GM20000 (cell line): ENCODE measurements at places on chromosomes 4 and X.
A peak's percentile ranks its signal among the peaks of the same experiment; 100 is the strongest.

GRCh38 chrX:150625875-150626274 is 57.5 kb downstream of the MTM1 start:
- no peak for DNase-seq

DNA sequence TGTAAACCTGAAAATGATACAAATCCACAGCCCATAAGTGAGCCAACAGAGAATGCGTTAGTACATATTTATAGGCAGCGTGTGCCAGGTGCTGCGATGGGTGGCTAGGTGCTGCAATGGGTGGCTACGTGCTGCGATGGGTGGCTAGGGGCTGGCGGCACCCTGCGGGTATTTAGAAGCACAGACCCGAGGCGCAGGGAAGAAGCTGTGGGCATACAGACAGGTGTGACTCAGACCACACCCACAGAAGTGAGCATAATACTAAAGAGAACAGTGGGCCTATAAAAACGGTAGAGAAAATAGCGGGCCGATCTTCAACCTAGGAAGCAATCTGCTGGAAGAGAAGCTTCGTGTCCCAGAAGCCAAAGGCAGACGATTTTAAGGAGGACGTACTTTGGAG is 81.1 kb downstream of the FAT1 start:
- DNase-seq, result no peak

- no peak for DNase-seq
These were observed 404.7 kb downstream of the NAF1 start for GRCh38 chr4:162761965-162762364.

DNA sequence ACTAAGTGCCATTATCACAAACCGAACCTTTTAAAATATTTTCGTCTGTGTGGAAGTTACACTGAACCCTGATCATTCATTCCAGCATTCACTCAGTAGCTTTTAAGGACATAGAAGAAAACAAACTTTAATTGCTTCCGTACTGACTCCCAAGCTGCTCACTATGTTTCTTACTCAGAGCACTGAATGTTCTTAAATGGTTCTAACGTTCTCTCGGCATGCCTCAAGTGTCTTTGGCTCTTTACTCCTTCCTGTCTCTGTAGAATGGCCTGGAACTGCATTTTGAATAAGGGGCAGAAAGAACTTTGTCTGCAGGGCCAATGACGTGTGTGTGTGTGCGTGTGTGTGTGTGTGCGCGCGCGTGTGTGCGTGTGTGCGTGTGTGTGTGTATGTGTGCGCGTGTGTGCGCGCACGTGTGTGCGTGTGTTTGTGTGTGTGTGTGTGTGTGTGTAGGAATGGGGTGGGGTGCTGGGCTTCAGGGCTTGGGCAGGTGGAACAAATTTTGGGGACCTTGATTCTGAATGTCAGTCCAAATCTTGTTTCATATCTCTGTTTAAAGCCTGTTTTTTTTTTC is 50.5 kb upstream of the PAQR3 start:
- DNase-seq, result no peak

GRCh38 chrX:22041907-22042530 is 9.9 kb downstream of the PHEX start:
- no peak for DNase-seq

GRCh38 chr4:166896254-166896653 is 338.0 kb downstream of the SPOCK3 start:
- peak; percentile 5 for DNase-seq

DNA sequence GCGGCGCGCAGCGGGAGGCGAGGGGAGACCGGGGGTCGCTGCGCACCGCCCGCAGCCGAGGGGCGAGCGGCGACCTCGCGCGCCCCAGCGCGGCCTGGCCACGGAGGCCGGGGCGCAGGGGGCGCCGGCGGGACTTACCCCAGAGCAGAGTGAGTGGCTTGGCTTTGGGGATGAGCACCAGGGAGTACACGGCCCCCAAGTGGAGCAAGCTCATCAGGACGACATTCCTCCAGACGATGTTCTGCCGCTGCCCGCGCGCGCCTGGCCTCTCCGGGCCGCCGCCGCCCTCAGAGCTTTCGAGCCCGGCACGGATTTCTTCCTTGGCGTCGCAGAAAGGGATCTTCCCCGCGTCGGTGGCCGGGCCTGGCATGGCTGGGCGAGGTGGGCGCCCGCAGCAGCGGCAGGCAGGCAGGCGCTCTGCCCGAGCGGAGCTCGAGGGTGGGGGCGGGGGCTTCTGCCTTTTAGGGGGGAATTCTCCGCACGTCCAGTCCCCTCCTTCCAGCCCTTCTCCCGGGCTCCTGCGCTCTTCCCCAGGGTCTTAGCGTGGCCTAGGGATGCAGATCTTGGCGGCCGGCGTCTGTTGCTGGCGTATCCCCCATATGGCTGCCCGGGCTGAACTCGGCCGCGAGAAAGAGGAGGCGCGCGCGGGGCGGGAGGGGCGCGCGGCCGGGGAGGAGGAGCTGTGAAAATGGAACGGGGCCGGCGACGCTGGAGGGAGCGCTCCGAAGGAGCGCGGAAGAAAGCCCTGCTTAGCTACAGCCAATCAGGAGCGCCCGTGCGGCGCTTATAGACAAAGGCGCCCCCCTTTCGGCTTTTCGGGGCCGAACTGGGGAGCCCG is at the start of gene SCD5:
Gene SCD5 (minus strand): TSS at position 629 of the 838 bp plus-strand sequence. CDS start 259 bp downstream, at position 370.
- DNase-seq, result peak; percentile 88

DNA sequence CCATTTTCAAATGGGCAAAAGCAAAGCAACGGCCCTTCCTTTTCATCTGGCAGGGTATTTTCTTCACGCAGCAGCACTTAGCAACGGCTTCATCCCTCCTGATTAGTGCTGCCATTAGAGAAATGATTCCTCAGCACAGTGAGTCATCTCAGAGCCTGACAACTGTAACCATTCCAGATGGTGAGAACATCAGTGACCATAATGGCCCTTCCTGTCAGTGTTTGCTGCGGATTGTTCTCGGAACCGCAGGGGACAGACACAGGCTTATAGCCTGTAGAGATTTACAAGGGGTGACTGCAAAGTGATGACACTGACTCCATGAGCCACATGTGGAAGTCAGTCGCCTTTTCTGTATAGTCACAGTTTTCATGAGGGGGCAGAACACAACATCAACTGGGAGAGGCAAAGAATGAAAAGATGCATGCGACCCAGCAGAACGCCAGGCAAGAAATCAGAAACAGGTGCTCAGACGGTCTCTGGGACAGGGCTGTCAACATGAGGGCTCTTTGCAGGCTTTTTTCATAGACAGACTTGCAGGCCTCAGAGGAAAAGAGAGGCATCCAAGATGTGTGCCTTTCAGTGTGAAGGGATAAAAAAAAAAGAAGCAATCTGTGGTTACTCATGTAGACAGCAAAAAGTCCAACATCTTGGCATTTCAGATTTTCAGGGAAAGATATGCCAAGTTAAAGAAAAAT is 69.9 kb upstream of the FBXW7 start:
- DNase-seq, result no peak
